Right cardiac atrium (tissue), 5 donors: ENCODE measurements at places on chromosomes 2 and 18. TPM values are rescaled to one million over a fixed set of nuclear protein-coding genes. Genes with fewer than 3 reads are reported as not detected.

The ESCO1 gene
- 10.3 TPM for total RNA-seq

The AMER3 gene
- total RNA-seq, result not detected

DNA sequence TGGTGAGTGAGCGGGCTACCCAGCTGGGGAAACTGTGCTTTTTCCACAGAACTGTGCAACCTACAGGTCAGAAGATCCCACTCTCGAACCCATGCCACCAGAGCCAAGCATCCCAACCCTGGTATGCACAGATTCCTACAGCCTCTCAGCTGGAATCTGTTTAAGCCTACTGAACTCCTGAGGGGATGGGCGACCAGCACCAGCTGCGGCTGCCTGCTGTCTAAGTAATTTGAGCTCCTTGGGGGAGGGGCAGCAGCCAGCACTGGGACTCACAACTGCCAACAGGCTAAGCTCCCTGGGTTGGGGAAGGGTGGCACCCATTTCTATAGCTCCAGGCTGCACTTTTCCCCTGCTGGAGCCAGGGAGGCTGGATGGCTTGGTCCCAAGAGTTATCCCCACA lies 11.8 kb downstream of the CYP27C1 start:
- DNase-seq, result peak; percentile 35

DNA sequence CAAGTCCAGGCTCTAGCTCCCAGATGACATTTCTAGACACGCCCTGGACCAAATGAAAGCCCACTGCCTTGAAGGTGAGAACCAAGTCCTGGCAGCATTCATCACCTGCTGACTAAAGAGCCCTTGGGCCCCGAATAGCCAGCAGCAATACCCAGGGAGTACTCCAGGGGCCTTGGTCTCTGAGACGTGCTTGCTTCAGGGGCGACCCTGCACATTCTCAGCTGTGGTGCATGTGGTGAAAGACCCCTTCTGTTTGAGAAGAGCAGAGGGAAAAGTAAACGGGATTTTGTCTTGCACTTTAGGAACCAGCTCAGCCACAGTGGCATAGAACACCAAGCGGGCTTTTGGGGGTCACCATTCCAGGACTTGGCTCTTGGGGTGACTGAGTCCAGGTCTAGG lies 260.5 kb upstream of the MYT1L start:
- DNase-seq, result no peak

DNA sequence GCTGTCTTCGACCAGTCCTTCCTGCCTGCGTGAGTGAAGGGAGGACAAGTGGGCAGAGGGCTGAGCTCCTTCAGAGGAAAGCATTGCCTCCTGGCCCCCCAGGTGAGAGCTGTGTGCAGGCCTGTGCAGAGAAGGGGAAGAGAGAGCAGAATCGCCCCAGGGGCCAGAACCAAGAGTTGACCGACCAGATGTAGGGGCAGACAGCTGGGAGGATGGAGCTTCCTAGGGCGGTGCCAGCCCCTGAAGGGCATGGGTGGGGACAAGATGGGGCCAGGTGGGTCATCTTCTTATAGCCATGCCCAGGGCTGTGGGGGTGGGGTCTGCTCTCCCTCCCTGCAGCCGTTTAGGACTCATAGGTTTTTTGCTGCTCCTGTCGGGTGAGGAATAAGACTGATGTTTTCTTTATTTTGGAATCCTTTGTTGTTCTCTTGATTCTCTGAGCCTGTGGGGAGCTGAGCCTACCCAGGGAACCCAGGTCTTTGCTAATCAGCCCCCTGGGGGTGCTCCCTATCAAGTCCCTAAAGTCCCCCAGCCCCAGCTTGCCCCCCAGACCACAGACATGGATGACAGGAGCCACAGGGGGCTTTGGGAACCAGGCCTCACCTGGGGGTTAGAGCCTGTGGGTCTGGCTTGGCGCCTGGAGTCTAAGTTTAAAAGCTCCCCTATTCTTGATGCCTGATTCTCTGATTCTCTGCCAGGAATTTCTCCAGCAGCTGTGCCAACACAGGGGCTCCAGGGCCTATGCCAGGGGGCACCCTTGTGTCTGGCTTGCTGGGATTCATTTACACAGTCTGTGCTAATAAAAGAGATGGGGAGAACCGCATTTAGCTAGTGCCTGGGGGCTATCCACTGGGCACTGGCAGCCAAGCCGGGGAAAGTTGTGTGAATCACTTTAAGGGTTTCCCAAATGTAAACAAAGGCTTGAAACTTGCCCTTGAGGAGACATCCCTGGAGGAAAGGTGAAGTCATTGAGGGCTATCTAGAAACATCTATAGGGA lies 9.3 kb upstream of the EFHD1 start:
- DNase-seq, result no peak

GRCh38 chr2:105843476-105844374 lies 99.0 kb downstream of the NCK2 start:
- no peak for DNase-seq

- DNase-seq, result no peak
Observed at GRCh38 chr2:16130906-16131400, 190.6 kb downstream of the MYCN start.
